ENCODE measurements at places on chromosomes 2 and 18.

DNA sequence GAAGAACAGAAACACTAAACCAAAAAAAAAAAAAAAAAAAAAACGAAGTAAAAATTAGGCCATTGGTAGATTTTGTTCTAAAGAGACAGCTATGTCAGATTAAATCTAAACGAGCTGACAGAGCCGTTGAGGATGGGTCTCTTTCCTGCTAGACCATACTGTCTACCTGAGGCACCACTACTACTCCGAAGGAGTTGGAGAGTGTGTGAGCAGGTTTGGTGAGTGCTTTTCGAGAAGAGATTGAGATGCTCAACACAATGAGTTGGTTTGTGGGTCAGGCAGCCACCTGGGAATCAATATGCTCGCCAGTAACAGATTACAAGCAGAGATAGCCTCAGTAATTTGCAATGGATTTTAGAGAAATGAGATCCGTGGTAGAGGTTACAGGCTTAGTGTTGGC, 281.5 kb upstream of the EPAS1 start:
- DNase-seq = no peak

GRCh38 chr2:226601881-226602662, 197.5 kb downstream of the IRS1 start:
- no peak for DNase-seq

- DNase-seq = no peak
Measured at GRCh38 chr18:48545757-48546321, 7.0 kb downstream of the CTIF start.

DNA sequence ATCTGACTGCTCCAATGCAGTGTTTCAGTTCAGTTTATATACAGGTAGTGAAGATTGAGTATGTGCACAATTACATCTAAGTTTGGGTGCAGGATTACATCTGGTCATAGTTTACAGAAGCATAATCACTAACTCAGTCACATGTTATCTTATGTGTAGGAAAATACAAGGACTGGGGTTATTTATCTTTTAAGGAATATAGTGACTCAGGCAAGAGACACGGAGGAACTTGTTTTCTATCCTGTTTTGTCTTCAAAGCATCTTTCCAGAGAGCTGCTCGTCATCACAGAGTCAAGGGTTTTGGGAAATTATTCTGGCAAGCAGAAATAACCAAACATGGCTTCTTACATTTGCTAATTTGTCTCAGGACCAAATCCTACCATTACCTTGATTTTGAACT, 1371.5 kb upstream of the TMEFF2 start:
- no peak for DNase-seq

GRCh38 chr2:27370816-27371620, 602 bp downstream of the SNX17 start:
- DNase-seq = peak; percentile 29

- DNase-seq = no peak
Measured at GRCh38 chr2:182924306-182924705, 57.9 kb upstream of the FRZB start.

Measured in GOT3 (cell line).